Hippocampal formation (tissue), 2 donors: ENCODE measurements at places on chromosomes 2 and 18.

- DNase-seq: no peak
Measured at GRCh38 chr2:9972621-9973479, 21.4 kb downstream of the GRHL1 start.

GRCh38 chr2:60976875-60977561 lies 40.5 kb upstream of the PEX13 start:
- no peak for DNase-seq

GRCh38 chr2:196168181-196168580 lies 3.2 kb downstream of the STK17B start:
- DNase-seq: no peak

- no peak for DNase-seq
Measured at GRCh38 chr2:187118331-187119099, 269.5 kb upstream of the ZSWIM2 start.

DNA sequence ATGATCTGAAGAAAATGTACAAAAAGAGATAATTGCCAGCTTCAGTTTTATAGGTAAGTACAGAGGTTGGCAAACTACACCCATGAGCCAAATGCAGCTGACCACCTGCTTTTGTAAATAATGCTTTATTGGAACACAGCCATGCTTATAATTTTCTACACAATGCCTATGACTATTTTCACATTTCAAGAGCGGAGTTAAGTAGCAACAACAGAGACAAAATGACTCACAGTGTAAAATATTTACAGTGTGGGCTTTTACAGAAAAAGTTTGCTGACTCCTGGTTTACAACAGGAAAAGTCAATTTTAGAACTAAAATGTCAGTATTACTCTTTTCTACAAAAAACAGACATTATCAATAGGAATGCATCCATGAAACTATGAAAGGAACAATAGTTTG lies 26.0 kb downstream of the CWC22 start:
- no peak for DNase-seq

DNA sequence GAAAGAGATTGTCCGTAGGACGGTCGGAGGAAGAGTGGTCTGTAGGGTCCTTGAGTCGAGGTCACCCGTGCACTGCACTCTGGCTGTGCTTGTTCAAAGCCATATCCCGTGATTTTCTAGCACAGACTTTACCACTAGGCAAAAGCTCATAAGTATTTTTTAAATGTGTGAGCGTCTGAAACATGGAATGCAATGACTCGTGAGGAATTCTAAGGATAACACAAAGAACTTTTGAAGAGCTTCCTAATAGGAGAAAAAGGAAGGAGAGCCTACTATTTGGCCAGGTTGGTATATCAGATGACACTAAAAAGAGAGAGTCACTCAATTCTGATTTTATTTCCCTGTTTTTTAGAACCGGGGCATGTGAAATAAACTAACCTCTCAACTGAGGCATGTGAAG lies 68.3 kb downstream of the CD28 start:
- DNase-seq: no peak

- no peak for DNase-seq
Measured at GRCh38 chr2:98102878-98103277, 15.9 kb downstream of the VWA3B start.
